ENCODE measurements at places on chromosomes 3 and 15. TPM values are rescaled to one million over a fixed set of nuclear protein-coding genes. Genes with fewer than 3 reads are reported as not detected.

- no peak overlapping the region for H3K4me3 ChIP-seq
- no peak overlapping the region for H3K27ac ChIP-seq
- H3K27me3 ChIP-seq = no peaks in the 10 kb centered on the region
- no peak for DNase-seq
- no peaks in the 10 kb centered on the region for H3K4me1 ChIP-seq
Observed at GRCh38 chr3:198071602-198072287, 111.7 kb downstream of the LMLN start.

Gene PP2D1
- not detected for total RNA-seq

- no peaks in the 10 kb centered on the region for H3K4me1 ChIP-seq
- no peak overlapping the region for H3K4me3 ChIP-seq
- no peaks in the 10 kb centered on the region for H3K27me3 ChIP-seq
- DNase-seq = no peak
Observed at GRCh38 chr15:85681386-85681785, 113.3 kb downstream of the KLHL25 start.

Gene EFHB
- 1.5 TPM for total RNA-seq

Data from tibial nerve (tissue), 4 donors.